ENCODE measurements at places on chromosomes 2 and 18. TPM values are rescaled to one million over a fixed set of nuclear protein-coding genes. Genes with fewer than 3 reads are reported as not detected.
A peak's percentile ranks its signal among the peaks of the same experiment; 100 is the strongest.

GRCh38 chr2:223832241-223832903, 5.0 kb downstream of the AP1S3 start:
- no peak overlapping the region for H3K27ac ChIP-seq
- 0 out of 2 replicates have a peak, but pooled peaks cover 5% of the 10 kb centered on the region for H3K4me1 ChIP-seq
- H3K27me3 ChIP-seq, result no peaks in the 10 kb centered on the region
- no peak for DNase-seq
- no peaks in the 10 kb centered on the region for H3K36me3 ChIP-seq
- H3K4me3 ChIP-seq, result no peak overlapping the region

- H3K27ac ChIP-seq, result no peak overlapping the region
- no peaks in the 10 kb centered on the region for H3K27me3 ChIP-seq
- no peak overlapping the region for H3K4me3 ChIP-seq
- no peak for DNase-seq
These were observed 5.6 kb downstream of the DTYMK start for GRCh38 chr2:241680827-241681599.

The SEPTIN2 gene
- 244 TPM for total RNA-seq

GRCh38 chr2:2597712-2598111, 266.6 kb upstream of the MYT1L start:
- no peaks in the 10 kb centered on the region for H3K4me1 ChIP-seq
- H3K27me3 ChIP-seq, result no peaks in the 10 kb centered on the region
- DNase-seq, result no peak

- no peak overlapping the region for H3K27ac ChIP-seq
- H3K4me1 ChIP-seq, result no peaks in the 10 kb centered on the region
- no peak overlapping the region for H3K4me3 ChIP-seq
- no peaks in the 10 kb centered on the region for H3K27me3 ChIP-seq
- no peaks in the 10 kb centered on the region for H3K36me3 ChIP-seq
These were observed 42.8 kb downstream of the SOX11 start for GRCh38 chr2:5734859-5735520.

The BOLL gene
- not detected for total RNA-seq

DNA sequence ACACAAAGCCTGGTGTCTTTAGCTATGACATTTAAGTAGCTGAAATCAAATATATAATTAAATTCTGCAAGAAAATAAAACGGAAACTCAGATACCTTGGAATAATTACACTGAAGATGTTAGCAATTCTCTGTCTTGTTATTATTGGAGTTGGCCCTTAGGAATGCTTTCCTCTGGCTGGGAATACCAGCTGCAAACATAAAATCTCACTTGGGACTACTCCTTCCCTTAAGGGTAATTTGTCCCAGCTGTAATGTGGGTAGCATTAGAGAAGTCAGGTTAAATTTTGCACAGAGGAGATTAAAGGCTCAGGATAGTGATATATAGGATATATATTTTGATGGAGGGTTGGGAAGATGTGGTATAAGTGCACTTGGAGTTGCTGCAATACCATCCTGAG, 37.3 kb upstream of the GRP start:
- H3K27me3 ChIP-seq, result no peaks in the 10 kb centered on the region
- H3K27ac ChIP-seq, result no peak overlapping the region

The UGT1A3 gene
- not detected for total RNA-seq

The ZAP70 gene
- total RNA-seq, result 2.9 TPM

DNA sequence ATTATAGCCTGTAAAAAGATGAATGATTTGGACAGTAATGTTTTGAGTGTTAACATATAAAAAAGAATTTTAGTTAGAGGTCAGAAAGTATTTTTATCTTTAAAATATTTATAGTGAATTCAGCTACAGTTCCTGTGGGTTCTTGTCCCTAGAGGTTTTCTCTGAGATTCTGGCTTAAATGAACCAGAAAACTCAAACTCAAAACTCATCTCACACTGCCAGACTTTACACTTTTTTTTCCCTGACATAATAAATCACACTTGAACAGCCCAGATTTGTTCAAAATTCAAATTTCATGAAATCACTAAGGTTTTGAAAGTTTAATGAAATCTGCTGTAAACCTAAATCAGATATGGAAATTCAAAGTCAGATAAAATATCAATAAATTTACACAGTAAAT, 92.3 kb downstream of the KCNH7 start:
- H3K36me3 ChIP-seq, result no peaks in the 10 kb centered on the region
- H3K4me3 ChIP-seq, result no peak overlapping the region
- DNase-seq, result no peak
- no peaks in the 10 kb centered on the region for H3K4me1 ChIP-seq
- no peak overlapping the region for H3K27ac ChIP-seq
- no peaks in the 10 kb centered on the region for H3K27me3 ChIP-seq

- H3K36me3 ChIP-seq, result peaks cover 5% of the 10 kb centered on the region
- H3K4me3 ChIP-seq, result no peak overlapping the region
- no peak for DNase-seq
- H3K4me1 ChIP-seq, result no peaks in the 10 kb centered on the region
- no peaks in the 10 kb centered on the region for H3K27me3 ChIP-seq
These were observed 13.9 kb downstream of the UBE2F start for GRCh38 chr2:237980751-237981150.

DNA sequence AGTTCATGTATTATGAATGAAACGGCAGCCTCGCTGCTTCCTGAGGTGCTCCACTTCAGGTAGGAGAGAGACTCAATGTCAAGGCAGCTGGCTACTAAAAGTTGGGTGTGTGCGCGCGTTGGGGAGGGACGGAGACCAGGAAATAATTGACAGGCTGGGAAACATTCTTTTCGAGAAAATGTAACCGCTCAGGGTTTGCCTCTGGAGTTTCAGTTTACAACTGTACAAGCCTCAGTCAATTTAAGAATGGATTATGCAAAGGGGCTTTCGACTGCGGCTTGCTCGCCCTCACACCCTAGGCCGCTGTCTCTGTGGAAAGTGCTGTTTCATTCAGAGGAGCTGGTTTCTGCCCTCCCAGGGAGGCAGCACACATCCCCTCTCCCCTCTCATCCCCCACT, 4.4 kb upstream of the SPRED2 start:
- H3K27me3 ChIP-seq, result no peaks in the 10 kb centered on the region
- H3K36me3 ChIP-seq, result no peaks in the 10 kb centered on the region
- H3K4me1 ChIP-seq, result peaks cover 6% of the 10 kb centered on the region
- H3K27ac ChIP-seq, result peak overlapping the region; percentile 43

The DNAH7 gene
- total RNA-seq, result 0.31 TPM

- H3K36me3 ChIP-seq, result no peaks in the 10 kb centered on the region
- DNase-seq, result no peak
- H3K4me1 ChIP-seq, result no peaks in the 10 kb centered on the region
- H3K4me3 ChIP-seq, result no peak overlapping the region
- H3K27me3 ChIP-seq, result no peaks in the 10 kb centered on the region
These were observed 40.3 kb upstream of the AFF3 start for GRCh38 chr2:100182494-100183361.

GRCh38 chr2:226953206-226953605, 117.4 kb downstream of the RHBDD1 start:
- H3K27me3 ChIP-seq, result no peaks in the 10 kb centered on the region
- no peak for DNase-seq
- H3K4me3 ChIP-seq, result no peak overlapping the region
- H3K27ac ChIP-seq, result no peak overlapping the region
- H3K36me3 ChIP-seq, result no peaks in the 10 kb centered on the region
- no peaks in the 10 kb centered on the region for H3K4me1 ChIP-seq

The CRYGC gene
- not detected for total RNA-seq

DNA sequence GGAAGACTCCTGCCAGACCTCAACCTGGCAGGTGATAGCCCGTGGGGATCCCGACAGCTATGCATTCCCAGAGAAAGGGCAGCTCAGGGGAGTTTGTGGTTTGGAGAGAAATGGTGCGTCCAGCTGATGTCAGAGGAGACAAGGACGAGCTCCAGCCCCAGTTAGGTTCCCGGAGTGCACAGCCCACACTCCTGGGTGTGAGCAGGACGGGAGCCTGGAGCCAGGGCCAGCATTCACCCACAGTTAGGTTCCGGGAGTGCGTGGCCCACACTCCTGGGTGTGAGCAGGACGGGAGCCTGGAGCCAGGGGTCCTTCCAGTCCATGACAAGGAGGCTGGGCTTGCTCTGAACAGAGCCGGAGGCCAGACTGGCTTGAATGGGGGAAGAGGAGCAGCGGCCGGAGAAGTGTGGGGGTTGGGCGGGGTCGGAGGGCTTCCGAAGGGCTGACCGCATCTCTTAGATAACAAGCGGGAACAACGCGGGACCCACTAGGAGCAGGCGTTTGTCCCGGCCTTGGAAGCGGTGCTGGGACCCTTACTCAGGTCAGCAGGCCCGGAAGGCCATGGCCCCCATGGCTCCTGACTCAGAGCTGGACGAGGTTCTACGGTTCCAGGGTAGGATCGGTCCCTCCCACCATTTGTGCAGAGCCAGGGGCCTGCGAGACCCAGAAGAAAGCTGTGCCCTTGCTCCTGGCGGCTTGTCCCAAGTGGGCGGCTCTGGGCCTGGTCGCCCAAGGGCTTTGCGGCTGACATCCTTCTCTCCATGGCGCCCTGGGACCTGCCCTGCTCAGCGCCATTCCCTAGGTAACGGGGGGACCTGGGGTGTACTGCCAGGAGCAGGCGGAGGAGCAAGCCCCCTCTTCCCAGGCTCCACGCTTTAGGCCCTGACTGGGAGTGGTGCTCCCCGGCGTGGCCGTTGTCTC, 185.6 kb downstream of the RTP5 start:
- H3K36me3 ChIP-seq, result no peaks in the 10 kb centered on the region
- no peak for DNase-seq
- H3K27ac ChIP-seq, result no peak overlapping the region

The RAPGEF4 gene
- 0.18 TPM for total RNA-seq

The TXNDC2 gene
- total RNA-seq, result not detected

The EVX2 gene
- not detected for total RNA-seq

DNA sequence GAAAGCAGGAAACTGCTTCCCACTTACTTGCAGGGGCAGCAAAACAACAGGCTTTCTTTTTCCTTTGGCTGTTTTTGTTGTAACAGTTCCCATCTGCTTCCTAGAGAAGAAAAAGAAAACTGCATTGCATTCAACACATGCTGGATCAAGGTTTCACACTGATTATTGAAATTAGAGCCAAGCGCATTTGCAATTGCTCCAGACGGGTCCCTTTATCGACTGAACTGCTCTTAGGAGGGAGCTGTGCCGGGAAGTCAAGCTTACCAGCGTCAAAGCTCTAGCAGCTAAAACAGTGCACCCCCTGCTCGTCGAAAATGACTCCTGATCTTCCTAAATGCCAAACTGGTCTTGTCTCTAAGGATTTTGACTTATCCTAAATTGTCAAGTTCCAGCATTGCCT, 164.0 kb upstream of the SESTD1 start:
- no peak for DNase-seq
- H3K27me3 ChIP-seq, result peaks cover 1% of the 10 kb centered on the region
- no peak overlapping the region for H3K27ac ChIP-seq
- no peak overlapping the region for H3K4me3 ChIP-seq
- no peaks in the 10 kb centered on the region for H3K36me3 ChIP-seq

GRCh38 chr2:75068546-75068945, 110.1 kb downstream of the POLE4 start:
- no peak for DNase-seq
- no peaks in the 10 kb centered on the region for H3K4me1 ChIP-seq
- no peaks in the 10 kb centered on the region for H3K27me3 ChIP-seq

GRCh38 chr18:48003426-48004349, 73.2 kb upstream of the SMAD2 start:
- no peak overlapping the region for H3K4me3 ChIP-seq
- H3K36me3 ChIP-seq, result no peaks in the 10 kb centered on the region
- H3K27ac ChIP-seq, result no peak overlapping the region
- H3K27me3 ChIP-seq, result peaks cover 6% of the 10 kb centered on the region
- no peaks in the 10 kb centered on the region for H3K4me1 ChIP-seq
- no peak for DNase-seq

The GAREM2 gene
- 0.85 TPM for total RNA-seq

- no peak overlapping the region for H3K27ac ChIP-seq
- DNase-seq, result no peak
- H3K36me3 ChIP-seq, result no peaks in the 10 kb centered on the region
- no peaks in the 10 kb centered on the region for H3K27me3 ChIP-seq
- no peaks in the 10 kb centered on the region for H3K4me1 ChIP-seq
These were observed 110.2 kb downstream of the TNS1 start for GRCh38 chr2:217892560-217892959.

The EFEMP1 gene
- total RNA-seq, result 0.24 TPM

DNA sequence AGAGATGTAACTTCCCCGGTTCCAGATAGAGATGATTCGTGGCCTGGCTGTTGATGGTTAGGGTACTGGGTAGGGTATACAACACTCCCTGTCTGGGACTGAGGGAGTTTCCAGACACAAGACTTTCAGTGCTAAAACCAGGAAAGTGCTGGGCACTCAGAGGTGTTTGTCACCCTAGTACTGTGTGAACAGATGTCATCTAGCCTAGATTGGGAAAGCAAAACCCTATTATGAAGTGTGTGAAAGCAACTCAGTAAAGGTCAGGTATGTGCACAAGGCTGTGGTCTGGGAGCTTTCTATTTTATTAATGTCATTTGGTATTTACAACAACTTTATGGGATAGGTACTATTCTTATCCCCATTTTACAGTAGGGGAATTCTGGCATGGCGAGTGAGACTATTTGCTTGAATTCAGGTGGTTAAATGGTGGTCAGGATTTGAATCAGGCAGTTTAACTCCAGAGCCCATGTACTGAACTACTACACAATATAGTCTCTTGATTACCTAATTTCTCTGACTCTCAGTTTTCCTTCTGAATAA, 2.6 kb downstream of the BZW1 start:
- peaks cover 29% of the 10 kb centered on the region for H3K36me3 ChIP-seq
- peak overlapping the region; percentile 100 for H3K27ac ChIP-seq
- no peaks in the 10 kb centered on the region for H3K27me3 ChIP-seq
- DNase-seq, result peak; percentile 51
- H3K4me1 ChIP-seq, result peaks cover 19% of the 10 kb centered on the region
- H3K4me3 ChIP-seq, result peak overlapping the region; percentile 88
